Cerebellar cortex (tissue), 1 donor: ENCODE measurements at places on chromosomes 11 and 22.

GRCh38 chr22:34454598-34454997, 534.3 kb upstream of the LARGE1 start:
- DNase-seq: no peak

GRCh38 chr11:32333320-32333991, 101.9 kb downstream of the WT1 start:
- peak; percentile 37 for DNase-seq

DNA sequence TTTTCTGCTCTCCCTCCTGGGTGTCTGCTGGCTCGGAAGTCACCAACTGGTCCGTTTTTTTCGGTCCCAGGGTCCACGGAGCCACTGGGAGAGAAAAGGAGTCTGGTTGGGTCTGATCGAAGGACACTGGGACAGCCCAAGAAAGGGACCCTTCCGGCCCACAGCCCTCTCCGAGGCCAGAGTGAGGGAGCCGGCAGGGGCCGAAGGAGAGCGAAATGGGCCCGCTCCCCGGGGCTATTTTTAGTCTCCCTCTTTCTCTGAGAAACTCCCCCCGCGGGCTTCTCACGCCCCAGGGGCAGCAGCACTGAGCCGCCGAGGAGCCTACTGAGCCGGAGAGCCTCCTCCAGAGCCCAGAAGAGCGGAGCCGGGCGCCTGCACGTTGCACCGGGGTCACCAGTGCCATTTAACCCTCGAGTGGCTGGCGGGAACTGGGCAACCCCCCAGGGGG, 1.9 kb downstream of the ESAM start:
- DNase-seq: no peak

- DNase-seq: no peak
Measured at GRCh38 chr11:118804094-118804493, 13.1 kb upstream of the DDX6 start.

GRCh38 chr11:116500026-116500946, 272.5 kb downstream of the BUD13 start:
- no peak for DNase-seq
